ENCODE measurements at places on chromosomes 5 and 9. TPM values are rescaled to one million over a fixed set of nuclear protein-coding genes. Genes with fewer than 3 reads are reported as not detected.

EFNA5 gene
- 34.7 TPM for total RNA-seq

IFNK gene
- total RNA-seq, result not detected

SLC6A19 gene
- 0.11 TPM for total RNA-seq

TRIM7 gene
- total RNA-seq, result 4.8 TPM

CCDC107 gene
- 44.7 TPM for total RNA-seq

DNA sequence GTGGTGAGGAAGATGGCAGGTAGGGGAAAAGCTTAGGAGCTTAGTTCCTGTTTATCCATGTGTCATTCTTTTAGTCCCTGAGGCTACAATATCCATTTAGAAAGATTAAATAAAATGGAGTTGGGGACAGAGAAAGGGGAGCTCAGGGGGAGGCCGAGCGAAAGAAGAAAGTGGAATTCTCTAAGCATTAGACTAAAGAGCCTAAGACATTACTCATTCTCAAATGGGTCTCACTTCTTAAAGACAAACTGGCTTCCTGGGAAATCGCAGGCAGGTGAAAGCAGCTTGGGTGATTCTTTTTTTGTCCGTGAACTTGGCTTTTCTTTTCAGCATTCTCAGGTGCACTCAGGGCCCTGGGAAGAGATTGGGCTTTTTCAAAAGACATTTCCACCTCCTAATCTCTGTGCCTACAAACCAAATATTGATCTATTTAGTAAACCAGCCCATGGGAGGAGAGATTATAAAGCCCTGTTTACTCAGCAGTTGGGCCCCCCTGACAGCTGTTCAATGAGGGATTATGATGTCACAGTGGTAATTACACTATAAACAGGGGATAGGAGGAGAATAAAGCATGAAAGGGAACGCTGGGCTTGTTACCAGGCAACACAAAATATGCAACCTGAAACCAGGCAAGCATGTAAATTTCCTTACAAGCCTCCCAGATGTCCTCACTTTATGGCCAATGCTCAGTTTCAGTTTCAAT is 584.0 kb downstream of the ACTL7B start:
- DNase-seq, result no peak

GRCh38 chr9:121841771-121842611 is 190.6 kb downstream of the DAB2IP start:
- no peak for DNase-seq

GRCh38 chr5:87390576-87391199 is 22.0 kb downstream of the CCNH start:
- no peak for DNase-seq

GRCh38 chr5:79193643-79194042 is 42.3 kb upstream of the JMY start:
- DNase-seq, result no peak

GRCh38 chr5:56440871-56441740 is 208.0 kb upstream of the ANKRD55 start:
- no peak for DNase-seq

DNA sequence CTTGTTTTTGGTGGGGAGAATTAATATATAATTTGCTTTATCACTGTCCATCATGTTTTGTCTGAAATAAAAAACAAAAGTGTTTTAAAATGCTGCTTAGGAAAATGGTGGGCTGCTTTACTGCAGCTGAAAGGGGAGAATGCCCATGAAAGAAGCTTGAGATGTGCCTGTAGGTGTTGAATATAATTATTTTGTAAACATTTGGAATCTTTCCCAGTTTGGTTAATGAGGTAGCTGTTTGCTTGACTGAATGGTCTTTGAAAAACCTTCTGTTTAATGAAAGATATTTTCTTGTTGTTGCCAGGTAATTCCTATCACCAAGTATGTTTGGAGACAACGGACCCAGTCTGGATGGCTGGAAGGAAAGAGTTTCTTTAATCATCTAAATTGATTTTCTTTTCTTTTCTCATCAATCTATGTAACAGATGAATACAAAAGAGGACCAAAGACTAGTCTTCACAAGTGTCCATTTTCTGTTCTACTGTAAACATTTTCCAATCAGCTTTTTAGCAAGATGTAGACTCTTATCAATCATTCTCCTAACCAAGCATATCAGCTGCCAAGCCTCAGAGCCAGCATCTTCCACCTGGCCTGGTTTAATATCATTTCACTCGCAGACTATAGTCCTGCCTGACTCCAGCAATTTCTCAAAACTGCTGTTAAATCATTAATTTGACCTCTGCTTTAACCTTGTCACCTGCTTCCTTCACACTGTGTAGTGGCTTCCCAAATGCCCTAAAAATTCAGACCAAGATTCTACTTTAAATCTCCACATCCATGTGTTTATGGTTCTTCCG is 441.2 kb upstream of the CHD1 start:
- no peak for DNase-seq

DNA sequence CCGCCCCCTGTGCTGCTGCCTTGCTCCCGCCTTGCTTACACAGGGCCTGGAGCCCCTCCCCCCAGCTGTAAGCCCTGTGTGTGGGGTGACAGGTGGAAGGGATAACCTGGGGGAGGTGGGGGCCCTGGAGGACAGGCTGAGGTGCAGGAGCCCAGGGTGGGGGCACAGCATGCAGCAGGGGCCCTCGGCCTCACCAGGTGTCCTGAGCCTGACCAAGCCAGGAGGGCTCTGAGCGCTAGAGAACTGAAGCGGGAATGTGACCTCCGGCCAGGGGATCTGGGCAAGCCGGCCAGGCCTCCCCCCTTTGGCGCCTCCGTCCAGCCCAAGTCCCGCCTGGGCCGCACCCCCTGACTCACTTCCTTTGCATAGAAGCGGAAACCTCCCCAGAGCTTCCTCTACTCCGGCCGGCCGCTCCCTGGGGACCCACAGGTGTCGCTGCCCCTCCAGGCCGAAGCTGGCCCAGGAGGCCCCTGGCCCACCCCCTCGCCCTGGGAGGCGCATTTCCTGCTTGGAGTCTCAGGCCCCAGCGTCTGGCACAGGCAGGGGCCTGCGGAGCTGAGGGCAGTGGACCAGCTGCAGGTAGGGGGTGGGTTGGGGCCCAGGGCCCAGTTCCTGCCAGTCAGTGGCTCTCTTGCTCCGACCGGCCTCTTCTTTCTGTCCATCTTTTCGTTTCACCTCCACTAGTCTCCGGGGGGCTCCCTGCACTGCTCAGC is at the start of gene TOR4A:
Gene TOR4A (plus strand): TSS at position 398 of the 713 bp plus-strand sequence. CDS start 964 bp downstream, outside the sequence.
- DNase-seq, result peak; percentile 90

GRCh38 chr5:52300703-52301372 is 486.9 kb upstream of the ITGA1 start:
- no peak for DNase-seq

DNA sequence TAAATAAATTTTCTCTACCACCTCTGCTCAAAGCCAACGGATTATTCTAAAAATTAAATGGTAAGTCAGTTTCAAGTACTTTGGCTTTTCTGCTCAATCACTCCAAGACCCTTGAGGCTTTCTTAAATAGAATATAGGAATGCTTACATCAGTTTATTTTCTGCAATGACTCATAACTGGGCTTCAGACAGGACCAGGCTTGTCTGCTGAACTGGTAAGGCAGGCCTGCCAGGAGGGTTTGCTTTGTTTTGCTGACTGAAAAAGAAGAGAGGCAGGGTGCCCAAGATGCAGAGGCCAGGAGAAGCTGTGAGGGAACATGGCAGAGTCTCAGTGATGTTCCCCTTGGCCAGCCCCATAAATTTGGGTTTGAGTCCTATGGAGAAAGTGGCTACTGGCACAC is 60.3 kb upstream of the EPB41L4A start:
- DNase-seq, result no peak

- DNase-seq, result no peak
Observed at GRCh38 chr9:124716808-124717207, 54.3 kb downstream of the NR6A1 start.

- DNase-seq, result no peak
Observed at GRCh38 chr9:69980041-69980440, 63.6 kb upstream of the MAMDC2 start.

DNA sequence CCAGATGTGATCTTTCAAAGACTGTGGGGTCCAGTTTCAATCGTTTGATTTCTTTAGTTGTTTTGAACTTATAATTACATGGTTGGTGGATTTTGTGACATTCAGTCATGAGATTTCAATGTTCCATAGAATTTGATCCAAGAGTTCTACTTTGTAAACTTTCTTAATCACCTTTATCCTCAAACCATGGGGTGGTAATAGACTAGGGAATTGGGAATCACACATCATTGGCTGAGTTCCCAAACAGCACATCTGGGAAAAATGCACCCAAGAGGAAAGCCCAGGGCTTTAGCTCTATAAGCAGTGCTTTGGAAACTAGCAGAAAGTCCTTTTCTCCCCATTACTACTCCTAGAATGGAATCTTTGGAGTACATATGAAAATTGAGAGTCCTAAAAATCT is 177.6 kb downstream of the NNT start:
- no peak for DNase-seq

All from heart right ventricle (tissue), 16 donors.